SHP77 (cell line): ENCODE measurements at places on chromosomes 2 and 18.

GRCh38 chr2:106596844-106597243 lies 109.7 kb downstream of the CD8B2 start:
- no peak for DNase-seq

DNA sequence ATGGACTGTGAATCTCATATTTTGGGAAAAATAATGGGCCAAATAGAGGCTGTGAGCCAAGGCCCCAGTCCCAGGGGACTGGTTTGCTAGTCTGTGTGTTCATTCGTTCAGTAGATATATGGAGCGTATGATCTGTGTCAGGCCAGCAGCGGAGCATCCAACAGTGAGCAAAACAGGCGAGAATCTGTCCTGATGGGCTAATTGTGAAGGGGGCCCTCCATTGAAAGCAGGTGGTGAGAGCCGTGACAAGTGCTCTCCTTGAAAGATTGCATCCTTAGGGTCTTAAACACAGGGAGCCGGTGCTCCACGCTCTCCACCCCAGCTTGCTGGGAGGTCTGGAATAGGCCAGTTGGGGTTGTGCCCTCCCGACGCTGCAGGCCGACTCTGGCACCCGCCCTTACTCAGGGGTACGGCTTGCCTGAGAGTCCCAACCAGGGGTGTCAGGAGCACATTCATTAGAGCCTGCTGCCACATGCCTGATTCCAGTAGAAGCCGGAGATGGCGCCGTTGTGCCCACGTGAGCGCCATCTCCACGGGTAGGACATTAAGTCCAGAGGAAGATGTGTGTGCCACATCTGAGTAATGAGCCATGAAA lies 213.3 kb downstream of the SH3RF3 start:
- no peak for DNase-seq

DNA sequence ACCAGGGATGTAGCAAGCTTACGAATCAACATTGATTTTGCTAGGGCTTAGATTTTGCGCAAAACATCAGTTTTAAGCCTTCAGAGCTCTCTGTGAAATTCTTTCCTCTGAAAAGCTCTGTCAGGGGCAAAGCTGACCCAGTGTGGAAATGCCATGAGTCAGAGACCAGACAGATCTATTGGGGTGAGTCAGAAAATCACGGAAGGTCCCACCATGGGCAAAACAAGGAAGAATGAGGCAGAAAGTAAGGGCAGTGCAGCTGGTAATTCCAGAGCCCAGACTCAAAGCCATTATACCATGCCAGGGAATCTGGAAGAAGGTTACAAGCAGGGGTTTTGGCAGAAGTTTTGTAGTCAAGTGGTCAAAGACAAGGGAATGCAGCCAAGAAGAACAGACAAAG lies 256.6 kb upstream of the CTAGE1 start:
- DNase-seq = no peak

DNA sequence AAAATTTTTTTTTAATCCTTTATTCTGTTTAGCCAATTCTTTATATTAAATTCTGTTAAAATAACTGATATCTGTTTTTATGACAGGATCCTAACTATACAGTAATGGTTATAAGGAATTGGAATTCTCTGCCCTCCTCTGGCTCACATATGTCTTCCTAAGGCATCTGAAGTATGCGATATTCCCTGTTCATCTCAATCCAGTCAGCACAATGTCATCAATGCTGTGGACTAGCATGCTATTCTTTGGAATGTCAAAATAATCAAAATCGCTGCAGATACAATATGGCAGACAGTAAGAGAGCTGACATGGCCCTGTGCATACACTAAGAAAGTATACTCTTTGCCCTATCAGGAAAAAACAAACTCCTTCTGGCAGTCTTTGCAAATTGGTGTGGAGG lies 107.6 kb downstream of the AP1S3 start:
- no peak for DNase-seq

- DNase-seq = no peak
Measured at GRCh38 chr2:110216199-110216598, 3.9 kb upstream of the MTLN start.

GRCh38 chr18:59263661-59264060 lies 9.6 kb downstream of the RAX start:
- DNase-seq = no peak

DNA sequence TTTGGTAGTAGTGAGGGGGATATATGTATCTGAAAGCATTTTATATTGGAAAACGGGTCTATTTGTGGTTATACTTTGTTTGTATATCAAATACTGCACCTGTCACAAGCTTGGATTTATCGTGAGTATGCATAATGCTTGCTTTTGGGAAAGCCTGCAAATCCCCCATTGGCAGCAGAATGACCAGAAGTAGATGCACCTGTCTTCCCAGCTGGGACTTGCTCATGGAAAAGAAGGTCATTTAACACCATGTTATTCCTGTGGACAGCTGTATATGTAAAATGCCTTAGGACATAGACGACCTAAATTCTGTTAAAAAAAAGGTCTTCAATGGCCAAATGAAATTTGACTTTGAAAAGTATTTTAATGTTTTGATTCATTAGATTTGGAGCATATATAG lies 599.4 kb downstream of the XIRP2 start:
- peak; percentile 57 for DNase-seq

- DNase-seq = no peak
Measured at GRCh38 chr2:144449028-144449406, 70.9 kb downstream of the ZEB2 start.

DNA sequence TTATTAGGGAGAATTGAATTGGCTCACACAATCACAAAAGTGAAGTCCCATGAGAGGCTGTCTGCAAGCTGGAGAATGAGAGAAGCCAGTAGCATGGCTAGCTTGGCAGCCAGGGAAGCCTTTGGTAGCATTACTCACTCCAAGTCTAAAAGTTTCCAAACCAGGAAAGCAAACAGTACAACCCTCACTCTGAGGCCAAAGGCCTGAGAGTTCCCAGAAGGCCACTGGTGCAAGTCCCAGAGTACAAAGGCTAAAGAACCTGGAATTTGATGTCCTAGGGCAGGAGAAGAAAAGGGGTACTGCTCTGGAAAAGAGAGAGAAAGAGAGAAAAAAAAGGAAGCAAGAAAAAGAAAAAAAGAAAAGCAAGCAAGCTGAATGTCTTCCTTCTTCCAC lies 318.2 kb downstream of the RND3 start:
- DNase-seq = no peak

DNA sequence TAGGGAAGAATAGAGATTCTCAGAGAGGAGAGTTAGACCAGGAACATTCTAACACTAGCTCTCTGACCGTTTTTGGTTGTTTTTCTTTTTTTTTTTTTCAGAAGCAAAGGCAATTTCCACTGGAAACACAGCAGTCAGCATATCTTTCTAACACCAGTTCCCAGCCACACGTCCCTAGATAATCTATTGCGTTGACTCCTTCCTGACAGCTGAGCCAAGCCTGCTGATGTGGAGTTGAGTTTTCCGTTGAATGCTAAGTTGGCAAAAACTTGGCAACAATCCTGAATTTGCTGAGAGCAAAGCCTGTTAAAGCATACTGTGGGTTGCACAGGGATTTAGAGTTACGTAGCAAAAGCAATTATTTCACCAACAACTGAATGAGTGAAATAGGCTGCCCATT lies 19.3 kb downstream of the GAD1 start:
- DNase-seq = no peak

- no peak for DNase-seq
Measured at GRCh38 chr18:32877371-32877770, 104.5 kb upstream of the KLHL14 start.

GRCh38 chr18:53380063-53380639 lies 844.3 kb downstream of the MBD2 start:
- peak; percentile 23 for DNase-seq

- no peak for DNase-seq
Measured at GRCh38 chr2:134441153-134441863, 187.4 kb downstream of the MGAT5 start.

DNA sequence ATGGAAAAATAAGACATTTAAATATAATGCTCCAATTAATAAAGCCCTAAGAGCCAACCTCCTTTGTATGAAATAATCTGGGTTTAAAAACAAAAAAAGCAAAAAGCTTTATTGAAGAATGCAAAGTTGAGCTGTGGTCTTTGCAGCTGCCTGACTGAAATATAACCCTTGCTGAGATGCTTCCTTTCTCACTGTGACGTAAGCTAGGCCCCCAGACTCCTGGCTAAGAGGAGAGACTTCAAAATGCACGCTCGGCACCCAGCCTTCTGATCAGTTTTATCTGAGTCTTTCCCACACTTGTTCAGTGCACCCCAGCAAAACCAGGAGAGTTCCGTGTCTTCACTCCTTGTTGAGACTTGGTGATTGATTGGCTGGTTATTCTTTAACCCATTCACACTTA lies 115.3 kb downstream of the BCL11A start:
- DNase-seq = no peak

GRCh38 chr2:115297056-115297455 lies 854.6 kb downstream of the DPP10 start:
- no peak for DNase-seq
